MM.1S (cell line): ENCODE measurements at places on chromosomes 1 and 21.
A peak's percentile ranks its signal among the peaks of the same experiment; 100 is the strongest.

DNA sequence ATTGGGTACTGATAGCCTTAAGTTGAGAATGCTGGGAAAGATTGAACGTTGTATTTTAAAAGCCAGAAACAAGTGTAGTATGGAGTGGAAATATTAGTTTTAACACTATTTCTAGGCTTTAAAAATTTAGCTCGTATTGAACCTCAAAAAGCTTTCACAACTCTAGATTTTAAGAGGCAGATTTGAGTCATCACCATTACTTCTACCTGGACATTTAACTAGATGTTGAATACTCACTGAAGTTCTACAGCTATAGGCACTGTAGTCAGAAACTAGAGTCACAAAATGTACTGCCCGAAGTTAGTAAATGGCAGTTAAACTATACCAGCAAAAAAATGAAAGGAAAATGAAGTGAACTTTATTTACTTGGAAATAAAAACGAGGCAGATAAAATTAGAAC, 96.5 kb downstream of the NEK7 start:
- H3K27ac ChIP-seq: no peak overlapping the region; the same call in 1 of the 2 replicates
- no peaks in the 10 kb centered on the region for H3K27me3 ChIP-seq
- H3K4me3 ChIP-seq: no peak overlapping the region
- no peak for DNase-seq
- no peaks in the 10 kb centered on the region for H3K36me3 ChIP-seq

GRCh38 chr21:33232291-33233034, 2.7 kb downstream of the IFNAR2 start:
- H3K4me1 ChIP-seq: peaks cover 64% of the 10 kb centered on the region
- H3K27me3 ChIP-seq: no peaks in the 10 kb centered on the region
- peaks cover 5% of the 10 kb centered on the region; the same call in 1 of the 2 replicates for H3K36me3 ChIP-seq
- H3K27ac ChIP-seq: peak overlapping the region; percentile 65; the same call in 1 of the 2 replicates

GRCh38 chr1:91630803-91631202, 130.2 kb downstream of the CDC7 start:
- H3K4me1 ChIP-seq: no peaks in the 10 kb centered on the region
- H3K36me3 ChIP-seq: no peaks in the 10 kb centered on the region
- DNase-seq: no peak
- no peak overlapping the region for H3K4me3 ChIP-seq
- no peak overlapping the region for H3K27ac ChIP-seq

DNA sequence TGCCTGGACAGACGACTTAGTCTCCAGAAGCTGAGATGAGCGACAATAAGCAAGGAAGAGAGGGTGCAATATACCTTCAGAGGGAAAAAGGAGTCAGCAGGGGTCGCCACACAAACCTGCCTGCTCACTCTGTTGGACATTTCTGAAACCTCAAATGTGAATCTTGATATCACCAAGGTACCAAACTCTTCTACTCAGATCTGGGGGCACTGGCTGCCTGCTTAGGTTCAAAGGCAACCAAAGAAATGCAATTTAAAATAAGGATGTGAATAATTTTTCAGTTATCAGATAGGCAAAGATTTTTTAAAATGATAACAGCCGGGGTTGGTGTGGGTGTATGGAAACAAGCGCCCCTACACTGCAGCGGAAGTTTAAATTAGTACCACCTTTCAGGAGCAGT, 164.2 kb downstream of the HIVEP3 start:
- peaks cover 33% of the 10 kb centered on the region for H3K4me1 ChIP-seq
- no peaks in the 10 kb centered on the region for H3K27me3 ChIP-seq
- H3K36me3 ChIP-seq: no peaks in the 10 kb centered on the region
- H3K27ac ChIP-seq: no peak overlapping the region
- H3K4me3 ChIP-seq: no peak overlapping the region

GRCh38 chr1:62230718-62231117, 36.1 kb downstream of the L1TD1 start:
- no peaks in the 10 kb centered on the region for H3K27me3 ChIP-seq
- no peaks in the 10 kb centered on the region for H3K4me1 ChIP-seq

GRCh38 chr1:159675046-159675445, 39.3 kb downstream of the CRP start:
- DNase-seq: no peak
- H3K27me3 ChIP-seq: no peaks in the 10 kb centered on the region
- H3K36me3 ChIP-seq: no peaks in the 10 kb centered on the region
- no peak overlapping the region for H3K27ac ChIP-seq
- no peaks in the 10 kb centered on the region for H3K4me1 ChIP-seq
- no peak overlapping the region for H3K4me3 ChIP-seq

- no peak overlapping the region for H3K4me3 ChIP-seq
- peaks cover 19% of the 10 kb centered on the region for H3K4me1 ChIP-seq
- H3K36me3 ChIP-seq: no peaks in the 10 kb centered on the region
- H3K27me3 ChIP-seq: no peaks in the 10 kb centered on the region
- no peak overlapping the region for H3K27ac ChIP-seq
- DNase-seq: no peak
These were observed 51.2 kb downstream of the PLXNA2 start for GRCh38 chr1:208192995-208193394.

- H3K4me3 ChIP-seq: no peak overlapping the region
- no peaks in the 10 kb centered on the region for H3K27me3 ChIP-seq
- DNase-seq: peak; percentile 89
- peaks cover 5% of the 10 kb centered on the region; the same call in 1 of the 2 replicates for H3K4me1 ChIP-seq
- peak overlapping the region; percentile 14; the same call in 1 of the 2 replicates for H3K27ac ChIP-seq
- H3K36me3 ChIP-seq: peaks cover 3% of the 10 kb centered on the region
These were observed 5.9 kb downstream of the RFX5 start for GRCh38 chr1:151340870-151341754.

DNA sequence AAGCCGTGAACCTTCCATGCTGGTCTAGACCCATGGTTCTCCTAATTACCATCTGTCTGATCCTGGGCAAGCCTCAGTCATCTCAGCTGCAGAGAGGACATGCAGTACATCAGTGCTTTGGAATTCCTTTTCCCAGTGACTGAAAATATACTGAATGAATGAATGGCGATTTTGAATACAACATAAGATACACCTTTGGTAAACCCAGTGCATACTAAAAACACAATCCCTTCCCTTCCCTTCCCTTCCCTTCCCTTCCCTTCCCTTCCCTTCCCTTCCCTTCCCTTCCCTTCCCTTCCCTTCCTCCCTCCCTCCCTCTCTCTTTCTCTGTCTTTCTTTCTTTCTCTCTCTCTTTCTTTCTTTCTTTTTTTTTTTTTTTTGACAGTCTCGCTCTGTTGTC, 21.3 kb upstream of the PLXNA2 start:
- no peak overlapping the region for H3K27ac ChIP-seq
- no peak overlapping the region for H3K4me3 ChIP-seq
- H3K27me3 ChIP-seq: no peaks in the 10 kb centered on the region
- H3K36me3 ChIP-seq: no peaks in the 10 kb centered on the region

GRCh38 chr1:227543283-227544066, 19.9 kb upstream of the ZNF678 start:
- H3K4me3 ChIP-seq: no peak overlapping the region
- no peak for DNase-seq
- no peaks in the 10 kb centered on the region for H3K36me3 ChIP-seq
- H3K4me1 ChIP-seq: no peaks in the 10 kb centered on the region

DNA sequence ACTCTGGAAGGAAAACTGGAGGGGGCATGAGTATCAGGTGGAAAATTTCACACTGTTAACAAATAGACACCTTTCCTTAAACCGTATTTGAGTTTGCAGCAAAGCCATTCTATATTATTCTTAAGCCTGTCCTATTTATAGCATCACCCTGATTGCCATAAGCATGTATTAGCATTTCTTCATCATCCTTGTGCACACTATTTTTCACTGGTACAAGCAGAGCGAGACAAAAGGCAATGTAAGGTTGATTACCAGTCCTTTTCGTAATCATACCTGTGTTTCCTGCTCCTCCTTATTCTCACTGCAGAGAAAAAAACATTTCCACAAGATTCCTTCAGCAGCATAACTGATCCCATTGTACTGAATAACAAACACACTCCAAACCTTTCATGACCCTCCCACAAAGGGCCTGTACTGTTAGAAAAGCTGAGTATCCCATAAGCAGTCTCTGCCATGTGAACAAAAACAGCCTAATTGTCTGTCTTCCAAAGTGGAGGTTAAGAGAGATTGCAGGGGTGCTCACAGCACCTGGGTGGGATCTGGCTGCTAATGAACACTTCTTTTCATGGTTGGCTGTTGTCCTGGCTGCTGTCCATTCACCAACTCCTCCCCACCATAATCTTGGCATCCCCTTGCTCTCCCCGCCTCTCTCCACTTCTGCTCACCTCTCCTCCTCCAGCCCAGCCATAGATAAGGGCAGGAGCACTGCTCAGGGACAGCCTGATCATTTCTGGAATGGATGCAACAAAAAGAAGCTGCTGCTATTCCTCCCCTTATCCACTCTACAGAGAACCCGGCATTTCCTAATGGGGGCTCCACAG, 30.4 kb downstream of the VTCN1 start:
- no peaks in the 10 kb centered on the region for H3K4me1 ChIP-seq
- no peak for DNase-seq
- no peak overlapping the region for H3K27ac ChIP-seq

DNA sequence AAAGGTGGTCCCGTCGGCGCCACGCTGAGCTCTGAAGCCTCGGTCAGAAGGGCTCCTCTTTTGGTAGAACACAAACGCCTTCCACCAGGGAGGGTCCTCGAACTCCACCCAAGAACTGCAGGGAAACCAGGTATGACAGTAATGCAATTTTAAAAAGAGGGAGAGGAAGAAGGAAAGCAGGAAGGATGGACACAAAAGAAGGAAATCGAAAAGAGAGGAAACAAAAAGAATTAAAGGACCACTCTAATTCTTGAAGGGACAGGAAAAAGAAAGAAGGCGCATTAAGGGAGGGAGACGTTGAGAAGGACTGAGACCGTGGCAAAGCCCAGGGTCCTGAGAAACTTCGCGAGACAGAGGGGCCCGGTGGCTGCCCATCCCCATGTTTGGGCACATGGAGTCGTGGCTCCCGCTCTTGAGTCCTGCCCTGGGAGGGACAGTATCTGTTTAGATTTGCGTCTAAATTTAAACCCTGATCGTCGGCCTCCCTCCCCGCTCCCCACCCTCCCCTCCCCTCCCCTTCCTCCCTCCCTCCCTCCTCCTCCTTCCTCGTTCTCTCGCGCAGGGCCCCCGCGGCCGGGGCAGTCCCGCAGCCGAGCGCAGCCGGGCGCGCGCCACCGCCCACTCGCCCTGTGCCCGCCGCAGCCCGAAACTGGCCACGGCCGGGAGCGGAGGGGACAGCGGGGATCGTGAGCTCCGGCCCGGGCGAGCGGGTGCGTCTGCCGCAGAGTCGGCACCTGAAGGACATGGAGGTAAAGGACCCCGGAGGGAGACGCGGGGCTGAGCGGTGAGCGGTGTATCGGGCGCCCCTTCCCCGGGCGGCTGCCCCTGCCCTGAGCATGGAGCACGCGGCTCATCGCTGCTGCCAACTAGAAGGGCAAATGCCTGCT, at the start of gene RCSD1:
TSS of gene RCSD1 (plus strand) at position 552 of the 887 bp plus-strand sequence. CDS start at position 744, 192 bp downstream.
- DNase-seq: peak; percentile 82
- H3K4me3 ChIP-seq: peak within 1 kb of the TSS; percentile 83
- peaks cover 54% of the 10 kb centered on the region for H3K4me1 ChIP-seq
- H3K27ac ChIP-seq: peak within 1 kb of the TSS; percentile 91
- H3K36me3 ChIP-seq: 0 out of 2 replicates have a peak, but pooled peaks cover 4% of the 10 kb centered on the region

DNA sequence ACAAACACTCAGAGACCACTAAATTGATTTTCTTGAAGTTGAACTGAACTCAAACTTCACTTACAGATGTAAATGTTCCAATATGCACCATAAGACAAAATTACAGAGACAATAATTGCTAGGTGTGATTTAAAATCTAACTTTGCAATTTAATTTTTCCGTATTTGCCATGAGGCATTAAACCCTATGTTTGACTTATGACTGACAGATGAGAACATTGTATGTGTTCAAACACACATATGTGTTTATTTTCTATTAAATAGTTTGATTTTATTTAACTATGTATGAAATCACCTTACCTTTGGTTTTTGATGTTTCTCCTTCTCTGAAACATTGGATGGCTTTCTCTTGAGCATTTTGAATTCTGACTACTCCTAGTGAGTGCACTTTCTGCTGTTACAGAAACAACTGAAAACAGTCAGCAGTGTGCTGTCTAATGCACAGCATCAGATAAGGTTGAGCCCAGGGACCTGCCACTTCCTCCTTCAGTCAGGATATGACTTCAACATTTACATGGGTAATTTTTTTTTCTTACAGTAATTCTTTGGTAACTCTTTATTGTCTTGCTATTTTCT, at the start of gene SAMSN1:
TSS of gene SAMSN1 (minus strand) at position 410 of the 575 bp plus-strand sequence. CDS start at position 356, 54 bp downstream.
- no peak within 1 kb of the TSS for H3K27ac ChIP-seq
- H3K27me3 ChIP-seq: no peaks in the 10 kb centered on the region
- H3K4me3 ChIP-seq: no peak within 1 kb of the TSS
- peaks cover 16% of the 10 kb centered on the region; the same call in 1 of the 2 replicates for H3K4me1 ChIP-seq

- no peaks in the 10 kb centered on the region for H3K36me3 ChIP-seq
- no peak overlapping the region for H3K27ac ChIP-seq
- no peaks in the 10 kb centered on the region for H3K4me1 ChIP-seq
- no peak overlapping the region for H3K4me3 ChIP-seq
- no peak for DNase-seq
These were observed 20.0 kb upstream of the FCER1A start for GRCh38 chr1:159282118-159282517.

DNA sequence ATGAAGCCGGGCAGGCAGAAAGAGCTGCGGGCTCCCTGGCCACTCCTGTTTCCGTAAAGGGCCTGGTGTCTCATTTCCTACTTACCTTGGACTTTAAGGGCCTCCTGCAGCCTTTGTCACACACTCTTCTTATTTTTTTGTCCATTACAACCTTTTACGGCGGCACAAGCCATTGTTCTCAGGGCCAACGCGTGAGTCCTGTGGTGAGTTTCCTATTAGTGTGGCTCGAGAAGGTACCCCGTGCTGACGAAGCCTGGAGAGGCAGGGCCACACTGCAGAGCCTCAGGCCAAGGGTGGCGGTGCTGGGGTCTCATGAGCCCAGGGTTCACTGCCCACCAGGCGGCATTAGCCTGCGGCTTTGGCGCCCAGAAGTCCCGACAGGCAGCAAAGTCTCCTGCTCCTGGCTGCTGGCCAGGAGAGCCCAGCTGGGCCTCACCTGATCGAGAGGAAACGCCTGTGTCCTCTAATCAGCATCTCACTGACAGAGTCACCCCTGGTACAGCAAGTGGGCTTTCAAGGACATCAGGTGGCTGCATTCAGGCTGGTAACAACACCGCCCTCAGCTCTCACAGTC, 62.0 kb downstream of the SIK1 start:
- DNase-seq: no peak
- H3K27me3 ChIP-seq: no peaks in the 10 kb centered on the region
- no peaks in the 10 kb centered on the region for H3K36me3 ChIP-seq
- no peak overlapping the region for H3K4me3 ChIP-seq
- no peak overlapping the region for H3K27ac ChIP-seq

DNA sequence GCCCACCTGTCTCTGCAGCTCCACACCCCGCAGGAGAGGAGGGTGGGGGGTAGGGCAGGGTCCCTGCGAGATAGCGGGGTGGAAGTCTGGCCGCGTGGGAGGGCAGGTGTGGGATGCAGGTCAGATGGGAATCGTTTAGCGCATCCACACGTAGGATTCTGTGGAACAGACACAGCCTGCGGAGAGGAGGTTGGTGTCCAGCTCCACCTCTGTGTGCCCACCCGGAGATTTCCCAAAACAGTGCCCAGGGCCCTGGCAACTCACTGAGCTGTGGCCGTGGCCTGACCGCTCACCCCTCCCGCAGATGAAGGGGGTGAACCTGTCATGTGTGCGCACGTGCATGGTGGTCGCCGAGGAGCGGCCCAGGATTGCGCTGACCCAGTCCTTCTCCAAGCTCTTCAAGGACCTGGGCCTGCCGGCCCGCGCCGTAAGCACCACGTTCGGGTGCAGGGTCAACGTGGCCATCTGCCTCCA, 46.9 kb downstream of the S100B start:
- no peaks in the 10 kb centered on the region for H3K27me3 ChIP-seq
- no peak for DNase-seq
- no peaks in the 10 kb centered on the region for H3K4me1 ChIP-seq
- no peaks in the 10 kb centered on the region for H3K36me3 ChIP-seq
- no peak overlapping the region for H3K27ac ChIP-seq
- no peak overlapping the region for H3K4me3 ChIP-seq

- no peak overlapping the region for H3K4me3 ChIP-seq
- H3K36me3 ChIP-seq: no peaks in the 10 kb centered on the region
- no peaks in the 10 kb centered on the region for H3K27me3 ChIP-seq
- peak; percentile 50 for DNase-seq
These were observed 33.2 kb downstream of the NHLH2 start for GRCh38 chr1:115807723-115808122.
